ENCODE measurements at places on chromosomes 12 and 14.
A peak's percentile ranks its signal among the peaks of the same experiment; 100 is the strongest.

- DNase-seq, result no peak
These were observed 157.6 kb downstream of the DPF3 start for GRCh38 chr14:72736308-72736707.

- DNase-seq, result no peak
These were observed 19.4 kb downstream of the ALDH6A1 start for GRCh38 chr14:74064883-74065282.

- peak; percentile 70 for DNase-seq
These were observed 6.2 kb upstream of the PLEKHH1 start for GRCh38 chr14:67526676-67527459.

DNA sequence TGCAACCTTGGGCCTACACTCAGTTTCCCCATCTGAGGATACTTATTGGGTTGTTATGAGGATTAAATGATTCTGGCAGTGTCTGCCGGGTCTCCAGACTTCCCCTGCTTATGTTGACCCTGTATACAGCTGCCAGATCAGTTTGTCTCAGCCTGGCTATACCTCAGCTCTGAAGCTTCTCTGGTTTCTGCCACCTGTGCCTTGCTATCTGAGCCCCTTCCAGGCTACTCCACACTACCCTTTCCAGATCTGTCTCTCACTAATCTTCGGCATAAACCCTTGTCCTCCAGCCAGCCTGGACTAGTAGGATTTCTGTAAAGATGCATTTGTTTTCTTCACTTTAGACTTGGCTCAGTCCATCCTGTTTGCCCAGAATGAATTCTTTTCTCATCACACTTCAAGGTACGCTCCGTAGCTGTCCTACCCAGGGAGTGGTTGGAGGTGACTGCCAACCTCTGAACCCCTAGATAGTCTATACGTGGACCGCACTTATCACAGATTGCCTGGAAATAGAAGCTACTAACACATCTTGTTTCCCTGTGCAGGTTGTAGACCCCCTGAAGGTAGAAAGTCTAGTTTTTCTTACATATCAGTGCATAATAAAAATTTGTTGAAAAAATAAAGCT is 422.4 kb downstream of the RAD51B start:
- DNase-seq, result no peak

DNA sequence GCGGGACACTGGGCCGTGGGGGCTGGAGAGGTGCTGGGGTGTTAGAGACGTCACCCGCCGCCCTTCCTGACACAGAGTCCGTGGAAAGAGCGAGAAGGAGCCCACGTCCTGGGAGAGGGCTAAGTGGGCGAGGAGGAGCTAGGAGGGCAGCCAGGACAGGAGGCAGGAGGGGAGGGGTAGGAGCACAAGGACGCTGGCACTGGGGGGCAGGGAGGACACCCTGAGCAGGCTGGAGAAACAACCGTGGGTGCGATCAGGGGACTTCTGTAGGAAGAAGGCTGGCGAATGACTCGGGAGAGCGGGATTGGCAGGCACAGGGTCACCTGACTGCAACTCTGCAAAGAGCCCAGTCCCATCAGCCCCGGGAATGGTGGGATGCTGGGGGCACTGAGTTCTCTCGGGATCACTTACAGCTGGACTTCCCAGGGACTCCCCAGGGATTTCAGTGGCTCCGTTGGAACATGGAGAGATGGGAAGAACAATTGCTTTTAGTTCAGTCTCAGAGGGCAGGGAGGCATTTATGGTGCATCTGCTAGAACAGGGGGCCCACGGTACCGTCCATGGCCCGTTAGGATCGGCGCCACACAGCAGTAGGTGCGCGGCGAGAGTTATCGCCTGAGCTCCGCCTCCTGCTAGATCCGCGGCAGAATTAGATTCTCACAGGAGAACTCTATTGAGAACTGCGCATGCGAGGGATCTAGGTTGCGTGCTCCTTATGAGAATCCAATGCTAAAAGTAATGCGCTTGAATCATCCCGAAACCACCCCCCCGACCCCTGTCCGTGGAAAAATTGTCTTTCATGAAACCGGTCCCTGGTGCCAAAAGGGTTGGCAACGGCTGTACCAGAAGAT is 24.3 kb downstream of the UBR7 start:
- DNase-seq, result no peak

DNA sequence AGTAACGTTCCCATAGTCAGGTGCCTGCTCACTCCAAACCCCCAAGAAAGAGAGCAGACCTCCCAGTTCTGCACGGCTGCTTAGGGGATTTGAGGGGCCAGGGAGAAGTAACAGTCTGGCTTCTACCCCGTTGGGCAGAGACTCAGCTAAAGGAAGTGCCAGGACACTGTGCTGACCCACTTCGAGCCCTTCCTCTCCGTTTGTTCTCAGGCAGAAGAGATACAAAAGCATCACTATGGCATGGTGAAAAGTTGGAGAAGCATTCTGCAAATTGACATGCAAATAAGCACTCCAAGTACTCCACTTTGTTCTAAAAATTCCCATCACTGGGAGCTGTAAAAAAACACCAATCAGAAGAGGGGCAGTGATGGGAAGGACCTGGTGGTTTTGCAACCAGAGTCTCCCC is 239.1 kb downstream of the EGLN3 start:
- DNase-seq, result no peak

DNA sequence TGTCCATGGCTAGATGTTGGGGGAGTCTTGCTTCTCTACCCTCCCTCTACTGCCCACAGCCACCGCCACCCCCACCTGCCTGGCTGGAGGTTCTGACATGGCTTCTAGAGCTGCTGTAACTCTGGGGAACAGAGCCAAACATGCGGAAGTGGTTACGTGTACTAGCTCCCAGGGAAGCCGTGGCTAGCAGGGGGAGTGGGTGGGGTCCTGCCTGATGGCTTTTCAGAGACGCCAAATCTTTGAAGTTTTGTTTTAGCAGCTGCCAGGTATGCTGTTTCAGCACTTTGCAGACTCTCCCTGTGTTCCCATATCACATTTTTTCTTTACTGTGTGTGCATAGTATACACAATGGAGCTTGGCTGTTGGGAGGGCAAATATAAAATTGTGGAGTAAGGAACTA is 150.3 kb downstream of the TGFB3 start:
- peak; percentile 81 for DNase-seq

DNA sequence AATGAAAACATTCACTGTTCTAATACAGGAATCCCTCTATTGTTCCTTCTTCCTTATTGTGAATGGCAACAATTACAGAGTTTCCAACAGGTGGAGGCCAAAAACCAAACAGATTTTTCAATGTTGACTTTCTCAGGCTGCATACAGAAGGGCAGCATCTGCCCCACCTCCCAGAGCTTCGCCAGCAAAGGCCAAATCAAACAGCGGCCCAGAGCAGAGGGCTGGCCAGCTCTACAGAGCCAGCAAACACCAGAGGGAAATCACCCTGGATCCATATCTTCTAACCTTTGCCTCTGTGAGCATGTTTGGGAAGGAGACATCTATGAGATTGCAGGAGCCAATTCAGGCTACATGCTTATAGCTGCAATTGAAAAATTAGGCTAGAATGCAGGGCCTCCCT is 4.4 kb upstream of the CRACR2A start:
- DNase-seq, result peak; percentile 76

All from colonic mucosa (tissue), 4 donors.